Breast epithelium (tissue), 4 donors: ENCODE measurements at places on chromosomes 16 and 17.

- no peak for DNase-seq
Measured at GRCh38 chr16:57038166-57038565, 48.8 kb downstream of the NLRC5 start.

- DNase-seq: no peak
Measured at GRCh38 chr16:78773291-78773702, 673.8 kb downstream of the WWOX start.

- no peak for DNase-seq
Measured at GRCh38 chr16:3868967-3869366, 11.5 kb downstream of the CREBBP start.

DNA sequence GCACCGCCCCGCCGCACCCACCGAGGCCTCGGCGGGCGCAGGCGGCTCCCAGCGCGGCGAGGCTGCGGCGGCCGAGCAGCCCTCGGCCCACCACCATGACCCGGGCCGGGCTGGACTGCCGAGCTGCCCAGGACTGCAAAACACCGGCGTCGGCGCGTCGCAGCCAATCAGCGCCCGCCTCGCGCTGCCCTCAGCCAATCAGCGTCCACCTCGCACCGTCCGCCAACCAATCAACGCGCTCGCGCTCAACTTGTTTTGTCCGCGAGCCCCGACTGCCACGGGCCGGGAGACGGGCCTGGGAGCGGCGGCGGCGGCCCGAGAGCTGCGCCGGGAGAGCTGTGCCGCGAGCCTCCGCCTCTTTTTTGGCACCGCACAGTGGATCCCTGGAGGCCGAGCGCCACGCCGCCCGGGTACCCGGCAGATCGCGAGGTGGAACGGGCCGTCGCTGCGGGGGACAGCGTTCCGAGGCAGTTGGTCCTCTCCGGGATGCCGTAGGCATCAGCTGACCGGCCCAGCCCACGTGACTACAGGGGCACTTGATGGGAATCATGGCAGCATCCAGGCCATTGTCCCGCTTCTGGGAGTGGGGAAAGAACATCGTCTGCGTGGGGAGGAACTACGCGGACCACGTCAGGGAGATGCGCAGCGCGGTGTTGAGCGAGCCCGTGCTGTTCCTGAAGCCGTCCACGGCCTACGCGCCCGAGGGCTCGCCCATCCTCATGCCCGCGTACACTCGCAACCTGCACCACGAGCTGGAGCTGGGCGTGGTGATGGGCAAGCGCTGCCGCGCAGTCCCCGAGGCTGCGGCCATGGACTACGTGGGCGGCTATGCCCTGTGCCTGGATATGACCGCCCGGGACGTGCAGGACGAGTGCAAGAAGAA, at the start of the genes FAHD1 and HAGH:
FAHD1 (plus strand) TSS at position 516 of the 883 bp plus-strand sequence; CDS start at position 549, 33 bp downstream.
HAGH (minus strand) TSS at position 135 of the 883 bp plus-strand sequence; CDS start at position 97, 38 bp downstream.
- peak; percentile 89 for DNase-seq

- no peak for DNase-seq
Measured at GRCh38 chr17:3528403-3528851, 29.2 kb downstream of the TRPV3 start.

DNA sequence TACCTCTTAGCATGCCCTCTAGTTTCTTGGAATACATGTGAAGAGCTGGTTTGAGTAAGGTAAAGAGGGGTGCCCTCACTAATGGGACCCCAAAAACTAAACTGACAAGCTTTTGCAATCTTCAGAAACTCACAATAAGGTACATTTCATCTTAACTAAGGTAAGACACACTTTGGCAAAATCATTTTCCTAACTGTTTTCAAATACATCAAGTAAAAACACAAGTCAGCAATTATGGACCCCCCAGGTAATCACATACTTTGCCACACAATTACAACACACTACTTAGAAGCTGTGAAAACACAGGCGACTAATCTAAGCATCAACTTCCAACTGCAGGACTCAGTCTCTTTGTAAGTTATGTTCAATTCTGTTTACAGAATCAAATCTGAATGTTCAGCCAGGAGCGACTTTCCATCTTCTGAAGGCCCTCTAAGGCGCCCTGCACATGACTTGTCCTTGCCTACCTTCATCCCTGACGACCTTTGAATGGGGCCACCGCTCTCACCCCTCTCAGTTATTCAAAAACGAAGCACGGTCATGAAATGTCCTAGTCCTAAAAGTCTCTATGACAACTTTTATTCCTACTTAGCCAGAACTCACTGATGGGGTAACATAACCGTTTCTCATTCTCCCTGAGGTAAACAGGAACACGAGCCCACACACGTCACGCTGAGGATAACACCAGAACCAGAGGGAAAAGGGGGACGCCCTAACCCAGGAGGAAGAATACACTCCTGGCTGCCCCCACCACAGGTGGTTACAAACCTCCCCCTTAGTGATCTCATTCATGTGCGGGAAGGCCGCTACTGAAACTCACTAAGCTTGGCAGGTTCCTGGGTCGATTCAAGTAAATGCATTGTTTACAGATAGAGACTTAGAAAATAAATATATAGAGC, 5.5 kb downstream of the CREBBP start:
- no peak for DNase-seq

DNA sequence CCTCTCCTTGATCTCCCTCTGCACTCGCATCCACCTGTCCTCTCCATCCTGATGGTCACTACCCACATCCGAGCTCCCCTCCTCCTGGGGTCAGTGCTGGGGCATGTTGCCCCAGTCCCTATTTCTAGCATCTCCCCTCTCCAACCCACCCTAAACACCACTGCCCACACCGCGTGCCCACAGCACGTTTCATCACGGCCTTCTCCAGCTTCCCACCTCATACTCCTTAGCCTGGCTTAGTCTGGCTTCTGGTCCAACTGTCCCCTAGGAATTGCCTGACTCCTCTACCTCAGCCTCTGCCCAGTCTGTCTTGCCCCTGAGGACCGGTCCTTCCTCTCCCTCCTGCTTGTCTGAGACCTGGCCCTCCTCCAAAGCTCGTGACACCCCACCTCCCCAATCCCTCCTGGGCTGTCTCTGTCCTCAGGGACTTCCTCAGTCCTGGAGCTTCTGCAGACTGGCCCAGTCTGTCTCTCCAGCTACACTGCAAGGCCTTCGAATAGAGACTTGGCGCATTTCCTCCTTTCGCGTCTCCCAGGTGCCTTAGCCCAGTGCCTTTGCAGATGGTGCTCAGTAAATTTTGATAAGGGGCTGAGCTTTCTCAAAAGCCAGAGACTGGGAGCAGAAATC, 4.9 kb downstream of the ALOX15 start:
- no peak for DNase-seq

- DNase-seq: no peak
Measured at GRCh38 chr17:33777674-33778073, 477.4 kb upstream of the CCL2 start.

- DNase-seq: peak; percentile 19
Measured at GRCh38 chr17:77332981-77333685, 192.4 kb downstream of the SEC14L1 start.

DNA sequence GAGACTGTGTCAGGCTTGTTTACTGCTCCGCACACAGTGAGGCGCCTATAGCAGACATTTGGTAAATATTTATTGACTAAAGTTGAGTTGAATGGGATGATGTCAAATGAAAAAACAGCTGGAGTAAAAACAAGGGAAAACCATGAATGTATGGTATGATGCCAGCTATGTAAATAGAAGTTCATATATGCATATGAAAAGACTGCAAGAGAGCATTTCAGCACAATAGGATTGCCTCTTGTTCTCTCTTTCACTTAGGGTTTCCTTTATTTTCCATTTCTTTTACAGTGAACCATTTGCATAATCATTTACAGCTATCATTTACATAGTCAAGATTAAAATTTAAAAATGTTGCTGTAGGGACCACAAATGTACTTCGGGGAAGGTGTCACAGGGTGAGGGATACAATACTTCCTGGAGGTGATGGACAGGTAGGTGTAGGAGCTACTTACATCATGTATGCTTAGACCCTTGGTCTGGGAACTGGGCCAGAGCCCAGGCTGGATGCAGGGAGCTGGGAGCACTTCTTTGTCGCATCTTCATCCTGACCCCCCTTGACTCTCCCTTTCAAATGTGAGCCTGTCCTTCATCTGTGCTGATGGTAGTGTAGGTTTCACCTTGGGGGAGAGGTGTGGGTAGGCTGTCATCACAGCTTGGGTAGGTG, 113.3 kb downstream of the UTP18 start:
- no peak for DNase-seq

GRCh38 chr17:51443646-51444045, 183.3 kb downstream of the UTP18 start:
- no peak for DNase-seq

GRCh38 chr17:16361874-16362273, 8.6 kb upstream of the CENPV start:
- DNase-seq: no peak

DNA sequence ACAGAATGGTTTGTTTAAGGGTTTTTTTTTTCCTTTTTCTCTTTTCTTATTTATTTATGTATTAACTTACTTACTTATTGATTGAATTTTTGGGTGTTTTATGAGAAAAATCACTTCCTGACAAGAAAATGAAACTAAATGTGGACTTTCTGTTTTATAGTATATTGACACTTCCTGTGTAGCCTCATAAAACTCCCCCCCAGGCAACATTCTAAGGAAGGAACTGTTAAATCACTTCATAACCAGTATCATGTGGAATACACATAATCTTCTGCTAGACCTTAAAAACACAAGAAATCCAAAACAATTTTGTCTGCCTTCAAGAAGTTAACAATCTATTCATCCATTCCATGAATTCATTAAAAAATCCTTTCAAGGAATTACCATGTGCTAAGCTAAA, 164.1 kb upstream of the TOM1L1 start:
- DNase-seq: no peak

- no peak for DNase-seq
Measured at GRCh38 chr17:45793999-45794540, 9.9 kb downstream of the CRHR1 start.

DNA sequence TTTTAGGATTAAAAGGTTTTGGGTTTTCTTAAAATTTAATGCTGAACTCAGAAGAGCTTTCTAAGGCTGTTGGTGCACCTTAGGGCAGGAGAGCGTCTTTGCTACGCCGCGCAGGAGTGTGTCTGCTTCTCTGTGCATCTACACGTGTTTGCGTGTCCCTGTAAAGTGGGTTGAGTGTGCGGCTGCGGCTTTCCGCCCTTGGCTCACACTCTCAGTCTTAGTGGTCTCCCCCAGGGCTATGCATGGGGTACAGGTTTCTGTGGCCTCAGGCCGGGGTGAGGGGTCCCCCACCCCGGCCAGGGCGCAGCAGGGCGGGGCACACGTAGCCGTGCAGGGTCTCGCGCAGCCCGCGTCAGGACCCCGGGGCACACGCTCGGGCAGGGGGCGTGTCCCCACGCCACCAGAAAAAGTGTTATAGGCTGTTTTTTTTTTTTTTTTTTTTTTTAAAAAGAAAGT, 727 bp upstream of the TENT4B start:
- peak; percentile 33 for DNase-seq

- DNase-seq: no peak
Measured at GRCh38 chr16:30004811-30005242, 6.0 kb downstream of the DOC2A start.

DNA sequence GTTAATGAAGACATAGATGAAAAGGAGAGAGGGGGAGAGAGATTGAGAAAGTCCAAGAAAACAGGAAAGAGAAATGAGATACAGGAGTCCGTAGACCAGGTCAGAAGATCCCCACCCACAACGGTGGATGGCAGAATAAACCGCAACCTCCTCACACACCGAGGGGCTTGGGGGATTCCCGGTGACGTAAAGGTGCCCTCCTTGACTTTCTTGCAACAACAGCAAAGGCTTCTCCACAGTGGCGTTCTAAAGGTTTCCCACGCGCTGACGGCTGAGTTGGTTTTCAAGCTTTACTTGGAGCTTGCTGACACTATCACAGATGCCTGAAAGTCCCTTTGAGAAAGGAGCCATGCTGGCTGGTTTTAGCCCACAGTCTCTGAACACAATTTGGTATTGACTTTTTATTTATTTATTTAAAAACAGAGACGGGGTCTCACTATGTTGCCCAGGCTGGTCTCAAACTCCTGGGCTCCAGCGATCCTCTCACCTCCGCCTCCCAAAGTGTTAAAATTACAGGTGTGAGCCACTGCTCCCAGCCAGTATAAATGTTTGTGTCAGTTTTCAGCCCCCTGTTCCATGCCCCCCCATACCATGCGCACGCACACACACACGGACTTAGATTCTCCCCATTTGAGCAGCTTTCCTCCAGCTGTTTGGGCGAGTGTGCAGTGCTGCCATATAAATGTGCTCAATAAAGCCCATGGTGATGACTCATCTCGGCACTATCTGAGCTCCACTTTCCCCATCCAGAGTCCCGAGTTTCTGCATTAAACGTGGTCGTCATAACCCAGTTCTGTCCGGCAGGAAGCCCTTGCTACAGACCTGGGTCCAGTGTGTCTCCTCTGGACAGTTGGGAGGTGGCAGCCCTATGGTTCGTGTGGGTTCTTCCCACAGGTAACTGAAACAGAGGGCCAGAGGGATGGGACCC, 33.0 kb upstream of the SEC14L1 start:
- no peak for DNase-seq

DNA sequence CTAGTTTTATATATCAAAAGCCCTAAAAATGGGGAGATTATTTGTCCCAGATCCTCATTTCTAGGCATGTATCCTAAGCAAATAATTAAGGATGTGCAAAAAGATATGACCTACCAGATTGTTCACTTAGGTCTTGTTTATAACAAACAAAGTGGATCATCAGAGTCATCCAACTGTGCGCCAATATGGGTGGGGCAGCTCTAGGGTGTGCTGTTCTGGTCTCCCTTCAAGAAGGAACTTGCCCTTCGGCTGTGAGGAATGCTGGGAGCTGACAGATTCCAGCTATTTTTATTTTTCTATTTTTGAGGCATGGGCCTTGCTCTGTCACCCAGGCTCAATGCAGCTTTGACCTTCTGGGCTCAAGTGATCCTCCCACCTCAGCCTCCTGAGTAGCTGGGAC, 13.8 kb downstream of the CHP2 start:
- no peak for DNase-seq
